ENCODE measurements at places on chromosomes 12 and 14. TPM values are rescaled to one million over a fixed set of nuclear protein-coding genes. Genes with fewer than 3 reads are reported as not detected.

SERPINA3 gene
- not detected for total RNA-seq

MSRB3 gene
- 34.4 TPM for total RNA-seq

SCNN1A gene
- not detected for total RNA-seq

GPD1 gene
- total RNA-seq, result 104 TPM

PAPLN gene
- total RNA-seq, result 1.6 TPM

GOLGA5 gene
- total RNA-seq, result 26.6 TPM

EMP1 gene
- 40.2 TPM for total RNA-seq

MYF6 gene
- 136 TPM for total RNA-seq

LALBA gene
- not detected for total RNA-seq

SLC25A47 gene
- 0.52 TPM for total RNA-seq

RNU4-1 gene
- under 0.01 TPM for total RNA-seq

PYM1 gene
- 16.2 TPM for total RNA-seq

GDF3 gene
- total RNA-seq, result 1.0 TPM
